ENCODE measurements at places on chromosomes 1 and 21.

DNA sequence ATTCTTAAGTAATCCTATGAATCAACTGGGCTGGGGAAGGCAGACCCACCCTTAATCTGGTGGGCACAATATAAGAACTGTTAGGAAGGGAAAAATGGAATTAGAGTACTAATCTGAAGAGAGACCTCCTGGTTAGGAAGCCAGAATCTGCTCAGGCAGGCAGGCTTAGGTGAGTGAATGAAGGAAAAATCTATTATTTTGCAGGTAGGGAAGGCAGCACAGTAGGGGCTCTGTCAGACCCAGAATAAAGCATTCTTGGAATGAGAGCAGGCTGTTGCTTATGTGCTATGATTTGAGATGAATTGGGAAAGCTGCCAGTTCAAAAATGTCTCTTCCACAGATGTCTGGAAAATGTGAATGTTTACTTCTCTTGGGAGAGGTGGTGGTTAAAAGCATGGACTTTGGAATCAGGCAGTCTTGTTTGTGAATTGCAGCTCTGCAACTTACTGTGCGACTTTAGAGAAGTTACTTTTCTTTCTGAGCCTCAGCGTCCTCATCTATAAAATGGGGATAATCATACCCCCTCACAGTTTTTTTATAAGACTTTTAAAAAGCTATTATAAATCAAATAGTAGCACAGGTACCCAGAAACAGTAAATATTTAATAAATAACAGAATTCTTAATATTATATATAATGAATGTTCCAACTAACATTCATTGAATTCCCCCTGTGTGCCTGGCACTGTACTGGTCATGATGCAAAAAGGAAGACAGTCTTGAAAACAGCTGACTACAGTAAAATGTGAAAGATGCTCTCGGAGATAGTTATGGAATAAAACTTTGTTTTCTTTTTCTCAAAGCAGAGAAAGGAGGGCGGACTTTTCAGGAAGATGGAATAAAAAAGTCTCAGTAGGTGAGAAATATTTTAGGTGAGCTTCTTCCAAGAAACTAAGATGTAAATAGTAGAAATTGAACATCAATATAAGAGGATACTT, 15.3 kb upstream of the ZNF644 start:
- peak; percentile 10 for DNase-seq

- no peak for DNase-seq
These were observed 148.7 kb downstream of the MAST2 start for GRCh38 chr1:45952072-45952471.

GRCh38 chr1:1191734-1192133, 14.7 kb downstream of the TNFRSF18 start:
- DNase-seq = no peak

GRCh38 chr1:175887981-175888428, 144.6 kb upstream of the TNR start:
- peak; percentile 55 for DNase-seq

DNA sequence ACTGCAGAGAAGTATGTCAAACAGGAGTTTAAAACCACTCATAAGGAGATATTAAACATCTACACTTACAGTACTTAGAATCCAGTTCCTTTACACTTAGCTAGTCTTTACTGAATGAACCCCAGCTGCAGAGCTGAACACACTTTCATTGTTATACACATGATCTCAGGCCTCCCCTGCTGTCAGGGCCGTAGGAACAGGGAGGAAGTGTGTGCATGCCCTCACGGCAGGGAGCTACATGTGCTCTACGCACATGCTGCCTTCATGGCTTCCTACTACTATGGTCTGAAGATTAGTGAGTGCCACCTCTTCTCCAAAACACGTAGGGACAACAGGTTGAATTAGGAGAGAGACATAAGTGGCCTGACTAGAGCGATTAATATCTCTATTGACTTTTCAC, 191.5 kb downstream of the SIPA1L2 start:
- no peak for DNase-seq

GRCh38 chr1:54199151-54199764, 572 bp downstream of the CYB5RL start:
- peak; percentile 12 for DNase-seq

- DNase-seq = no peak
These were observed 16.5 kb upstream of the VPS45 start for GRCh38 chr1:150051089-150051373.

DNA sequence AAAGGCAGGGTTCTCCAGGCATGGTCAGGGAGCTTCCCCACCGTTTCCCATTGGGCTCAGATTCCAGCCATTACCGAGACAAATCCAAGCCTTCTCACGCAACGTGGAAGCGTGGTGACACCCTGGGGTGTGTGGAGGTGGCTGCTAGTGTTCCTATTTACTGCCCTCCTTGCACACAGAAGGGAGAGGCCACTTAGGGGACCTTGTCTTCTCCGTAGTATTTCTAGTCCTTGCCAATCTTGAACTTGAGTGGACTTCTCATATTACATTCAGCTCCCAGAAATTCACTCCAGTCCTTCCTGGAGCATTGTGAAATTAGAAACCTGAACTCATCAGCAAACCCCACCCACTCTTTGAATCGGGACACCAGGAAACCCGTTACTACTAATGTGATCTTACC, 131.6 kb downstream of the AJAP1 start:
- no peak for DNase-seq

DNA sequence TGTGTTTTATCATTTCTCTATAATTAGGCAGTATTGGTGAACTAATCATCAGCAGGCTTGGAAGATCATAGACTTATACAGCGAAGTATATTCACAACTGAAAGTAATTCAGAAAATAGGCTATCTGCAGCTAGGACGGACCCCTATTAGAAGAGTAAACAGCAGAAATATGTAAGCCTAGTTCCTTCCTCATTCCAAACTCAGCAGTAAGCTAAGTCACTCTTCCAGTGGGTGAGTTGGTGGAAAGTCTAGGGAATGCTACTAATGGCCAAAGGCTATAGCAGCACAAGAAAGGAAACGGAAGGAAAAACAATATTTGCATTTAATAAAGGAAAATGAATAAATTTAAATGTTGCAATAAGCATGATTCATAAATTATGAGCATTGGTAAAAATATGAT, 918.1 kb upstream of the TMPRSS15 start:
- no peak for DNase-seq

DNA sequence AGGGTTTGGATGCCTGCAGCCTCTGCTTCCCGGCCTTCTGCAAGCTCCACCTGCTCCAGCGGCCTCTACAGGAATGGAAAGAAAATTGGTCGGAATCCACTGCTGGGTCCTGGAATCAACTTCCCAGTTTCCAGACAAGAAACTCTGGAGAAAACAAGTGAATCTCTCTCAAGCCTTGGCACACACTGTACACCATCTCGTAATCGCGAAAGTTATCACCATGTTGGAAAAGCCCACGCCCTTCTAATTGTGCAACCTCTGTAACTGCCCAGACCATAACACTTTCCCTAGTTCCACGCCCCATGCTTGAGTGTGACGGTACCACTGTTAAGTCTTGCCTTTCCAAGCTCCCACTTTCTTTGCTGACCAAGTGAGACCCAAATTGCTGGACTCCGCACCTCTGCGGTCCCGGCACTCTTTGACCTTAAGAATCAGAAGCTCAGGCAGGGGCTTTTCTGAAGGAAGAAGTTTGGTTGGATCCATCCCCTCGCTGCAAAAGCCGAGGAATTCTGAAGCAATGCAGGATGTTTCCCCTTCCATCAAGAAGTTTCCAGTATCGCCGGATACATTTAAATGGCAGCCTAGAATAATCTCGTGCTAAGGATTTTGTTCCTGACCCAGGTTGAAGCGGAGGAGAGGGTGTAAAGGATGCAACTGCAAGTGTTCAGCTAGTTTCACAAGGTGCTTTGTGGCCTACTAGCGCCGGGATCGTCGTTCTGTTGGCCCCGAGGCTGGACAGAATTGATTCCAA, 6.2 kb downstream of the NR5A2 start:
- DNase-seq = peak; percentile 44

DNA sequence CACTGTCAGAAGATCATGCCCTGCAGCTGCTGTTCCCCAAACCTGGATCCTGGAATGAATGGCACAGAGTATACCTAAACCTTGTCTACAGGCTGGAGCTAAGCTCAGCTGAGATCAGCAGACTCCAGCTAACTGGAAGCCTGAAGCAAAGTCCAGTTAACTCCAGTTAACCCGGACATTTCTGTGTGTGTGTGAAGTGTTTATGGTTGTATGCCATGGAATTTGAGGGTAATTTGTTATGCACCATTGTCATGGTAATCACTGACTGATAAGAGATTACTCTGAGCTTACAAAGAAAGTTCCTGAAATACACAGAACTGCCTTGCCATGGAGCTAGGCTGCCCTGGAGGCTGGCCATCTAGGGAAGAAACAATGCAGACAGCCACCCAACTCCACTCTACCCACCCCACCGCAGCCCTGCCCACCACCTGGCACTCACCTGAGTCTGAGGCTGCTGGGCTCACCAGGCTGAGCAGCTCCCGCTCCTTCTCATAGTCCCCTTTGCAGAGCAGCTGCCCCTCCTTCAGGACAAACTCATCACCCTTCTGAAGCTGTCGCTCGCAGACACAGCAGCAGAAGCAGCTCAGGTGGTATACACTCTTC, 107.4 kb downstream of the LMX1A start:
- DNase-seq = no peak

- no peak for DNase-seq
These were observed 266.5 kb upstream of the USP24 start for GRCh38 chr1:55481634-55482033.

DNA sequence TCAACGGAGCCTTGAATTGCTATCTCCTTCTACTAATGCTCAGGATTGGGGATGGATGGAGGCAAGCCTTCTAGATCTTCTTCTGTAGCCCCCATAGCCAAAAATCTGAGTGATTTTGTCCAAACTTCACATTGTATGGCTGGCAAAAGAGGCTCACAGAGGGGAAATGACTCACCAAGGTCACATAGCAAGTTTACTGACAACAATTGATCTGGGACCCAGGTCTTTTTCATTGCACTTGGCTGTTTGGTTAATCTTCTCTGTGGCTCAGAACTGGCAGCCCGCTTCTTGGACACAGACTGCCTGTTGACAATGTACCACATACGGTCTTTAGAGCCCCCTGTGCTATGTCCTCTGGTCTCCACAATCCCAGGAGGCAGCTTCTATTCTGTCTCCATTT, 3.0 kb upstream of the LACTBL1 start:
- peak; percentile 42 for DNase-seq

GRCh38 chr1:100335436-100335835, 16.9 kb upstream of the CDC14A start:
- no peak for DNase-seq

GRCh38 chr1:236284291-236284721, 2.5 kb upstream of the ERO1B start:
- DNase-seq = no peak

DNA sequence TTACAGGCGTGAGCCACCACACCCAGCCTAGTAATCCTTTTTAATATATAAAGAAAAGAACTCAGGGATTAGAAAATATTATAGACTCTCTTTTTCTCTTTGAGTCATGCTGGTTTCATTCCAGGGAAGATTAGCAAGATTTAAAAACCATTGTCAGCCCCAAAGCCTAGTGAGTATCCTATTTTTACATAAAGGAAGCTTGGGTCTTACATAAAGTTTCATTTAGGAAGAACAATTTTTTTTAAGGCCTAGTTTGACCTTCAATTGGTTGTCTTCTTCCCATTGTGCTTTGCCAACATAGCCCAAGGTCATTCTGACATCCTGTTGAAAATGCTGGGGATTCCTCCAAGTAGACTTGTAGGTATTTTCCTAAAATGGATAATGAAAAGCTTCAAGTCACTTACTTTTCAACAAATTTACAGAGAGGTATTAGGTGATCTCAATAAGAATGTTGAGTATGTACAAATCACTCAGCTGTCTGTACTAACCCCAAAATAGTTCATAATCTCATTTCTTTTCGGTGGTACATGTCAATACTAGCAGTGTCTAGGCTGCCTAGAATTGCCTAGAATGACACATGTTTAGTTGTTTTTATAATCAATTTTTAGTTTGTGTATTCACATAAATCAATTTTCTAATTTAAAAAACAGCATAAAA, 4.3 kb upstream of the KIF14 start:
- DNase-seq = peak; percentile 12

- no peak for DNase-seq
These were observed 81.0 kb downstream of the HIVEP3 start for GRCh38 chr1:41837691-41838090.

DNA sequence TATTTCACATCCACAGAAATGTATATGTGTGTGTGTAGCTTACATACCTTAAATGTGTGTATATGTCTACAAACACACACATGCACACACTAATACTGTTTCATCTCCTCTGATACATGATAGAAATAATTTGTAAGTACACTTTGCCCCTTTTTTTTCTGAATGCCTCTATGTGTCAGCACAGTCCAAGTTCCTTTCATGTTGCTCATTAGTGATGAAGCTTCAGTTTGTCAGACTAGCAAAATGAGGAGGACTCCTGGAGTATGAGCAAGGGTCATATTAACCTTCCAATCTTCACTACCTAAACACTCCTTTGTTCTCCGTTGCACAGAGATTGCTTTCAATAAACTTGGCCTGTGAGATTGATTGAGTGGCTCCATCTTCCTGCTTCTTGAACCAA, 935.4 kb downstream of the MRPL39 start:
- peak; percentile 1 for DNase-seq

DNA sequence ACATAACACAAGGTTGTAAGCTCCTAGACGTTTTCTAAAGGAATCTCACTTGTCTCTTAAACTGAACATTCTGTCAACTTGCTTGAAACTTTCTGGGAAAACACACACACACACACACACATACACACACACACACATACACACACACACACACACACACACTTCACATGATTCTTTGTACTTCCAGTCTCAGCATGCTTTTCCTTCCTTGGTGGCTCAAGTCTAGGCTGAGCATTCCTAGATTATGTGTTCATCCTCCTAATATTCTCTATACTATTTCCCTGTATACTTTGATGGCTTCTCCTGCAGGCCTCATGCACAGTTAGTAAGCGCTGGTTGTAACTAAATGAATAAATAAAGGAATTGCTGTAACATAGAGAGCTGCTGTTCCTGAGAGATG, 372.1 kb downstream of the PTPRC start:
- DNase-seq = peak; percentile 28

- no peak for DNase-seq
These were observed 325.7 kb upstream of the LYPLAL1 start for GRCh38 chr1:218848009-218848408.

- DNase-seq = no peak
These were observed 218.9 kb upstream of the C1orf174 start for GRCh38 chr1:4118746-4119515.

All from iris pigment epithelial cell (primary cell).